Activated T-helper 1 cell treated with Interleukin-2 at 50 U/mL for 16 hours (primary cell): ENCODE measurements at places on chromosomes 1 and 21.

GRCh38 chr1:162633081-162633762 lies 958 bp downstream of the DDR2 start:
- no peak for DNase-seq

GRCh38 chr1:247089616-247090375 lies 11.2 kb upstream of the ZNF670 start:
- no peak for DNase-seq

DNA sequence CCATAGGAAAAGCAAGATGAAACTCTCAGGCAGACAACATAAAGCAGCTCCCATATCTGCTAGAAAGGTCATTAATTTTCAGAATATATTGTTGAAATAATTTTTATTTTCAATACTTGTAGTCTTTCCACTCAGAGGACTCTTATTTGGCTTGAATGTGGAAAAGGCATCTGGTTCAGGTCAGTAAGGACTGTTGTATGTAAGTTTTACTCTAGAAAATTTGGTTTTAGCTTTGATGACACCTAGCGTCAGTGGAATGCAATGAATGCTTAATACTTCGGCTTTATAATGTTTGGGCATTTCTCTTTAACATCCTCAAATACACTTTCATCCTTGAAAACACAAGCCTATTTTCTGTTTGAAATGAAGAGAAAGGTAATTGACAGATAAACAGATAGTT lies 63.3 kb downstream of the LRRC40 start:
- no peak for DNase-seq

DNA sequence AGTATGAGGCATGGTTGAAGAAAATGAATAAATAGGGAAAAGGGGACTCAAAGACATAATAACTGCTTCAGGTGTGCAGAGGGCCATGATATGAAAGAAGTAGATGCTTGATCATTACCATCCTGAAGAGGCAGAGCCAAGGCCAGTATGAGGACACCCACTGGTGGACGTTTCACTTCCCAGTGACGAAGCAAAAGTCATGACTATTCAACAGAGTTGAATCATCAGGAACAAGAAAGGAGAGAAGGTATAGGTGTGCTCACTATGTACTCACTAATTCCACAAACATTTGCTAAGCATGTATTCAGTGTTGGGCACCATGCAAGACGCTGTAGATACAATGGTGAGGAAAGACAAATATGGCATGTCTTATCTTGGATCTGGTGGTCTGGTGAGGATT lies 319.2 kb upstream of the RUNX1 start:
- no peak for DNase-seq

GRCh38 chr1:111958075-111958474 lies 31.4 kb downstream of the KCND3 start:
- DNase-seq: no peak

GRCh38 chr1:70415882-70416281 lies 4.8 kb downstream of the CTH start:
- DNase-seq: no peak
